ENCODE measurements at places on chromosomes 13 and 19. TPM values are rescaled to one million over a fixed set of nuclear protein-coding genes. Genes with fewer than 3 reads are reported as not detected.

DNA sequence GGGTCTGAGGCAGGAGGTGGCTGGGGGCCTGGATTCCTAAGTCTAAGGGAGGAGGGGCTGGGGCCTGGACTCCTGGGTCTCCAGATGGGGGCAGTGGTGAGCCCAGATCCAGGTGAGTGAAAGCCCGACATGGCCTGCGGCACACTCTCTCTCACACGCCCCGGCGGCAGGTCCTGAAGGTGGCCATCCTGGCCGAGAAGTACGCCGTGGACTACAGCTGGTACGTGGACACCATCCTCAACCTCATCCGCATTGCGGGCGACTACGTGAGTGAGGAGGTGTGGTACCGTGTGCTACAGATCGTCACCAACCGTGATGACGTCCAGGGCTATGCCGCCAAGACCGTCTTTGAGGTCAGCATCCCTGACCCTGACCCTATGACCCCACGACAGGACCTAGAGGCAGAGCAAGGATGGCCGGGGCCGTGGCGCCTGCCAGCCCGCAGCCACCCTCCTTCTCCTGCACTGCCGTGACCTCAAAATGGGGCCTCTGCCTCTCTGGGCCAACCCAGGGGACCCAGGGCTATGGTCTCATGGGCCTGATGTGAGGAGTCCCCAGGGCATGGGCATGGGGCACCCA lies 13.2 kb downstream of the FUZ start:
- no peak for DNase-seq

DNA sequence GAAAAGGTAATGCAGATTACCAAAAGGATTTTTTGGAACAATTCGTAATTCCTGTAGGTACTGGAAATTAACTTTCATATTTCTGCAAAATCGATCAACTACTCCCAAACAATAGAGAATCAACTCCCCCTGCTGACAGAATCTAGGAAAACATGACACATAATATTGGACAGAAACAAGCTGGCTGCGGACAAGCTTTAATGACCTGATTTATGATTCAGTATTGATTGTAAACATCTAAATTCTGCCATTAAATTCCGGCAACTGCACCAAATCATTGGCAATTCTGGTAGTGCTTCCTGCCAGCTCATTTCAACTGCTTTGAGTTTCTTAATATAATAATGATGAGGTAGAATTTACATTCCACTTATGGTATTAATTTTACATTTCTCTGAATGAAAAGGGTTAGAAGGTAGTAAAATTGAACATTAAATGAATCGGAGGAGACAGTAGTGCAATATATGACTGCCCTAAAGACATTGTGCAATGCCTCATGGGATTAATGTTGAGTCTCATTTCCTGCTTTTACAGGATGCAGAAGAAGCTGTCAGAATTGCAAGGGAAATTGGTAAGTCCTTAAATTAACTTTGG lies 146.5 kb downstream of the PCCA start:
- DNase-seq, result no peak

- DNase-seq, result no peak
Measured at GRCh38 chr19:39729594-39729993, 8.2 kb downstream of the CLC start.

CGB2 gene
- not detected for total RNA-seq

HIPK4 gene
- not detected for total RNA-seq

GRCh38 chr13:77537289-77537919 lies 1.9 kb downstream of the SCEL start:
- no peak for DNase-seq

DNA sequence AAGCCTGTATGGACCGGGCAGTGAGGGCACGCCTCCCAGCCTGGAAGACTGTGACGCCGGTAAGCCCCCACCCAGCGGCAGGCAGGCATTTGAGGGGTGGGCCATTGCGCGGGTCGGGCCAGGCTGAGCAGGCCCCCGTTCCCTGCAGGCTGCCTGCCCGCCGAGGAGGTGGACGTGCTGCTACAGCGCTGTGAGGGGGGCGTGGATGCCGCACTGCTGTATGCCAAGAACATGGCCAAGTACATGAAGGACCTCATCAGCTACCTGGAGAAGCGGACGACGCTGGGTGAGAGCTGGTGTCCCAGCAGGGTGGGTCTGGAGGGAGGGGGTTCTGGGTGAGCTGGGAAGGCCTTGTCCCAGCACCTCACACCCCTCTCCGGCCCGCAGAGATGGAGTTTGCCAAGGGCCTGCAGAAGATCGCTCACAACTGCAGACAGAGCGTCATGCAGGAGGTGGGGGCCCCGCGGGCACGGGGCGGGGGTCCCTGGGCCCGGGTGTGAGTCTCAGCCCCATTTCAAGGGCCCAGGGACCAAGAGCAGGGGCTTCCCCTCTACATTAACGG lies 7.1 kb downstream of the ARHGAP45 start:
- no peak for DNase-seq

DNA sequence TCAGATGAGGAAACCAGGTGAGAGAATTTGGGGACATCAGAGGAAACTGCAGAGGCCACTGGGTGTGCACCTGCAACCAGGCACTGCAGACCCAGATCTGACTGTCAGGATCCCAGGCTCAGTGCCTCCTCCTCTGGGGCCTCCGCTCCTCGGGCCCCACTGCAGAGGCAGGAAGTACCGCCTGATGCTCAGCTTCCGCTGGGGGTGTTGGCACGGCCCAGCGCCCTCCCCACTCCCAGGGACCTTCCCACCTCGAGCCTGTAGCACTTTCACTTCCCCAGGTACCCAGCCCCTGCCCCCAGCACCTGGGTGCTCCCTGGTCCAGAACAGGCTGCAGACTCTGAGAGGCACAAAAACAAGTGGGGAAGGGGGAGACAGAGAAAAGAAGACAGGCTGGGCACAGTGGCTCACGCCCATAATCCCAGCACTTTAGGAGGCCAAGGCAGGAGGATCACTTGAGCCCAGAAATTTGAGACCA lies 1.4 kb upstream of the CD37 start:
- no peak for DNase-seq

GRCh38 chr19:50417111-50418081 lies 1.3 kb upstream of the SPIB start:
- DNase-seq, result no peak

DNA sequence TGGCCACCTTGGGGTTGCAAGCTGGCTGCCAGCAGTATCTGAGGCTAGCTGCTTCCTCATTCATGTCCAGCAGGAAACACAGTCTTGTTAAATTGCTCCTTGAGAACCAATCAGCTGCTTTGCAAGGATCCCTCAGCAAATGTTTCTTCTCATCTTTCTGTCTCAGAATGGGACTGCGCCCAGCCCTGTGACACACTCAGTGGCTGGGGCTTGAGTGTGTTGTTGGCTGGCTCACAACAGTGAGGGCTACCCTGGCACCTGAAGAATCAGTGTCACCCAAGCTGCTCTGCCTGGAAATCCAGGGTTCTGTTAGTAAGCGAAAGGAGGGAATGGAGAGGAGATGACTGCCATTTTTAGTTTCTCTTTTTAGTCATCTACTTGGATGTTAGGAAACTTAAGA lies 317.2 kb downstream of the DCT start:
- peak; percentile 21 for DNase-seq

TYROBP gene
- 16.0 TPM for total RNA-seq

TRIM13 gene
- 18.7 TPM for total RNA-seq

- no peak for DNase-seq
Measured at GRCh38 chr19:54654447-54655321, 8.1 kb upstream of the LILRB4 start.

KLK3 gene
- total RNA-seq, result not detected

GRCh38 chr19:6235031-6235951 lies 44.5 kb downstream of the MLLT1 start:
- DNase-seq, result no peak

LGI4 gene
- 12.5 TPM for total RNA-seq

GRCh38 chr19:15220833-15221232 lies 11.4 kb downstream of the EPHX3 start:
- no peak for DNase-seq

WDR88 gene
- not detected for total RNA-seq

FOSB gene
- 3.2 TPM for total RNA-seq

DNA sequence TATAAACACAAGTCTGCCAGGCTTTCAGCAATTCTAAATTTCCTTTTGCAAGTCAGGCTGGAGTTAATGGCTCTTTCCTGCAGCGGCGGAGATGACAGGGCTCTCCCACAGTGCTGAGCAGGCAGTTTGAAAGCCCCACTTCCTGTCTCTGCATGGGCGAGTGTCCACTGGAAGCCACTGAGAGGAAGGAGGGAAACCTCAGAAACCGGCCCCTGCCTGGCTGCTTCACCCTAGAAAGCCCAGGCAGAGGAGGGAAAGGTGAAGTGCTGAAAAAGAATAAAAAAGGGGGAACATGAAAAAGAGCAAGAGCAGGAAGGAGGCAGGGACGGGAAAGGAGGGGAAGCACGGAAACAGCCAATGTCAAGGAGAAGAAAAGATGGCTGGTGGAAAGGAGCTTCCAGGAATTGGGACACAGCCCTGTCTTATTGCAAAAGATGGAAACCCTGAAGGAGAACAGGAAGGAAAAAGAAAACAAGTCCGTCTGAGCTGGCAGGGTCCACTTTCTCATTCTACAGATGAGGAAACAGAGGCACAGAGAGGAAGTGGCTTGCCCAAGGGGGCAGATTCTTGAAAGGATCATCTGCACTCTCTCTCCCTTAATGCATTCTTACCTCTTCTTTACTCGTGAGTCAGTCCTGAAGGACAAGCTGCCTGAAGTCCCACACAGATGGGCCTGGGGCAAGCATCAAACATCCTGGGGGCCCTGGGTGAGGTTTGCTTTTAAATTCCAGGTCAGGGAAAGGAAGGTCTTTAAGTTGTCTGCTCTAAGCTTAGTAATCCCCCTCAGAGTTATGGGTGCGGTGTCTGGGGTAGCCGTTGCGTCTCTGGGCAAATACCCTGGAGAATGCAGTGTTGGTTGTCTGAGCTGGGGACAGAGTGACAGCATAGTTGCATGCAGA lies 38.8 kb upstream of the ALOX5AP start:
- no peak for DNase-seq

KCNJ14 gene
- 0.15 TPM for total RNA-seq

- DNase-seq, result no peak
Measured at GRCh38 chr13:22325761-22326160, 654.9 kb downstream of the FGF9 start.

GRCh38 chr13:19267746-19268145 lies 86.1 kb upstream of the TUBA3C start:
- DNase-seq, result no peak

DNA sequence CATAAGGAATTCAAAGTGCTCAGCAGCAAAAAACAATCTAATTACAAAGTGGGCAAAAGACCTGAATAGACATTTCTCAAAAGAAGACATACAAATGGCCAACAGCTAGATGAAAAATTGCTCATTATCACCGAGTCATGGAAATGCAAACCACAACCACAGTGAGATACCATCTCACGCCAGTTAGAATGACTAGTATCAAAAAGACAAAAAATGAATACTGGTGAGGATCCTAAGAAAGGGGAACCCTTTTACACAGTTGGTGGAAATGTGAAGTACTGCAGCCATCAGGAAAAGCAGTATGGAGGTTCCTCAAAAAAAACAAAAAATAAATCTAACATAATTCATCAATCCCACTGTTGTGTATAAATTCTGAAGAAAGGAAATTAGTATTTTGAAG lies 1206.1 kb downstream of the EFNB2 start:
- DNase-seq, result no peak

DNA sequence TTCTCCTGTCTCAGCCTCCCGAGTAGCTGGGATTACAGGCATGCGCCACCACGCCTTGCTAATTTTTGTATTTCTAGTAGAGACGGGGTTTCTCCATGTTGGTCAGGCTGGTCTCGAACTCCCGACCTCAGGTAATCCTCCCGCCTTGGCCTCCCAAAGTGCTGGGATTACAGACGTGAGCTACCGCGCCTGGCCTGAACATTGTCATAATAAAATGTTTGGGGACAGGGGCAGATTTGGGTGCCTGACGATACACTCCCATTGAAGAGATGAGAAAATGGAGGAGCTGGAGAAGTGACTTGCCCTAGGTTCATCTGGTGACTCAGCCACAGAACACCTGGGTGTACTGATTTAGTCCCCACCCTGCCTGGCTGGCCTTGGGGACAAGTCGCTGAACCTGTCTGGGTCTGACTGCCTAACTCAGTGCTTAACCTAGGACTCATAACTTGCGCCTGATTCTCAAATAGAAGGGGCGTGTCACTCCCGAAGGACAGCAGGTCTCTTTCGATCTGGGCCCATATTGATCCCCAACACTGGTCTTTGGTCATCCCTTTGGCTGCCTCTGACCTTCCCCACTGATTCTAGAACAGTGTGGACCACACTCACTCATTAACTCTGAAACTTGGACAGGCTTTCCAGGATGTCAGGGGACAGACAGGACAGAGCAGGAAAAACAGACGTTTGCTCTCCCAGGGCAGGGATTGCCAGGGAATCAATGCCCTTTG lies 7.6 kb upstream of the BICRA start:
- no peak for DNase-seq

ZNF616 gene
- 5.1 TPM for total RNA-seq

GRCh38 chr19:1566392-1567115 lies 1.6 kb downstream of the MEX3D start:
- DNase-seq, result peak; percentile 54

UPK1A gene
- total RNA-seq, result not detected

DNA sequence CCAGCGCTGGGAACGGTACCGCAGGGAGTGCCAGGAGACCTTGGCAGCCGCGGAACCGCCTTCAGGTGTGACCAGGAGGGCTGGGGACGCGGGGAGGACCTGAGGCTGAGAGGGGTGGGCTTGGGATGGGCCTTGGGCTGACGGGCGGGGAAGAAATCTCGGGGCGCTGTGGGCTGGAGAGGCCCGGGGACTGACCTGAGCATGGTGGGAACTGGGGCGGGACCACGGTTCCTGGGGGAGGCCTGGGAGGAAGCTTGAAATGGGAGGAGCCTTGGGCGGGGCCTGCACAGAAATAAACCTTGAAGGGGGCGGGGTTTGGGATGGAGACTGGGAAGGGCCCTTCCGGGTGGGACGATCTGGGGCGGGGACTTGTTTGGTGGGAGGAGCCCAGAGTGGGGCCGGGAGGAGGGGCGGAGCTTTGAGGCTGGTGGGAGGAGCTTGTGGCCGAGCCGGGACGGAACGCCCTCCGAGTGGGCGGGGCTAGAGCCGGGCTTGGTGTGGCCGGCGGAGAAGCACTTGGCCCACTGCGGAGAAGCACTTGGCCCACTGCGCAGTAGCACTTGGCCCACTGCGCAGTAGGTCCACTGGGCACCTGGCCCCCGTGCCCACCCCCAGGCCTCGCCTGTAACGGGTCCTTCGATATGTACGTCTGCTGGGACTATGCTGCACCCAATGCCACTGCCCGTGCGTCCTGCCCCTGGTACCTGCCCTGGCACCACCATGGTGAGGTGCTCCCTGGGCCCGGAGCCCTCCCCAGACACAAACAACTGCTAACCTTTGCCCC lies 2.8 kb downstream of the GIPR start:
- peak; percentile 75 for DNase-seq
